ENCODE measurements at places on chromosomes 4 and X.

GRCh38 chr4:41327770-41328169 lies 71.0 kb downstream of the UCHL1 start:
- no peak for DNase-seq

DNA sequence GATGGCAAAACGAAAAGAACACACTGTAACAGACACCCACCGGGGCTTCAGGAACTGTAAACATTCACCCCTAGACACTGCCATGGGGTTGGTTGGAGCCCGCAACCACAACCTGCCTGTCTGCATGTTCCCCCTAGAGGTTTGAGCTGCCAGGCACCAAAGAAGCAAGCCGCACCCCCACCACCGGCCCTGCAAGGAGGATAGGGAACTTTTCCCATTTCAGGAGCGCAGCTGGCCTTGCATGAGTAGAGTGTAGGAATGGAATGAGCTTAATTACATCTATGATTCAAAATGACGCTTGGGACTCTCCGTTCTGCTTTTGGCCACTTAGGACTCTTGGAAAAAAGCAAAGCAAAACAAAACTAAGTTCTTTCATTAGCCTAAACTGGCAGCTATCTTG lies 243.6 kb upstream of the CTSO start:
- DNase-seq = no peak

DNA sequence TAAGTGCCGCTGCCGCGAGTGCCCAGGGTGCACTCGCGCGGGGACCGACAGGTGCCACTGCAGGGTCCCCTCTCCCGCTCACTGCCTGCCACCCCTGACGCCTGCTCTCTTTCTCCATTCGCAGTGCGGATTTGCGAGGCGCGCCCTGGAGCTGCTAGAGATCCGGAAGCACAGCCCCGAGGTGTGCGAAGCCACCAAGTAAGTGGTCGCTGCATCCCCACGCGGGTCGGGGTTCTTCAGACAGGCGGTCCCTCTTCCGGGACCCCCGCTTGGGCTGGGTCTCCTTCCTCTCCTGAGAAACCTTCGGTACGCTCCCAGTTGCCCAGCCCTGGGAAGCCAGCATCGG lies 547 bp downstream of the GUCY1A1 start:
- DNase-seq = no peak

GRCh38 chr4:16663732-16664131 lies 234.7 kb downstream of the LDB2 start:
- DNase-seq = no peak

DNA sequence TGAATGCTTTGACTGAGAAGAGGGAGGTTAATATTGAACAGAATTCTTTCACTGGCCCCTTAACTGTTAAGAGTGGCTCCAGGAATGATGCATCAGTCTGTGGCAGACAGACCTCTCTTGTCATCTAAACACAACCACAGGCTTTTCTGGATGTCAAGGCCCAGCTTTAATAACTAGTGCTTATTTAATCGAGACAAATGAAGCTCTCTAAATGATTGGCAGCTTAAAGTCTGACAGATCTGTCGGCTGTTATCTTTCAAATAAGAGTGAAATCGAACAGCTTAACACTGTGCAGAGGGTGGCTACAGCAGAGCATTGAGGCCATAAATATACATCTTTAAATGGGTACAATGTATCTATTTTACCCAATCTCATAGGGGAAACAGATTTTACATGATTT lies 500.8 kb upstream of the PABPC4L start:
- no peak for DNase-seq

DNA sequence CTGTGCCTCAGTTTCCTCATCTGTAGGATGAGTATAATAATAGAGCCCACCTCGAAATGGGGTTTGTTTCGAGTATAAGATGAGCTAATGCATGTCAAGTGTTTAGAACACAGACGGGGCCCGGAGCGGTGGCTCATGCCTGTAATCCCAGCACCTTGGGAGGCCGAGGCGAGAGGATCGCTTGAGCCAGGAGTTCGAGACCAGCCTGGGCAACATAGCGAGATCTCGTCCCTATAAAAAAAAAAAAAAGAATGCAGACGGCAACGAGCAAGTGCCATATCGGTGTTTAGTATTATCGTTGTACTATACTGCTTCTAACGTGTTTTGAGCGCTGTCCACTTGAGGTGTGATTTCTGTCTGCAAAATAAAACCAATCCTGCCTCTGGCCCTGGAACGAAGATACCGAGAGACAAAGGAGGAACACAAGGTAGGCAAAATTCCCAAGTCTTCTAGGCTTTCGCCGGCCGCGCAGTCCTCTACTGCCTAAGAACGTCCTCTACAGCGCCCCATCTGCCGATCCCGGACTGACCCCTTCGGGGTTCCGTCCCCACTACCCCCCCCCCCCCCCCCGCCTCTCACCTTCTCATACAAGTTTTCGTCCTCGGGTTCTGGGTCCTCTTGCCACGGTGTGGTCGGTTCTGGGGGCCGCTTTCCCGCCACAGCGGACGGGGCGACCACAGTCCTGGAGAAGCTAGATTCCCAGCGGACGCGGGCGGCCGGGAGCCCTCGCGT lies 442 bp downstream of the NDUFB11 start:
- no peak for DNase-seq

DNA sequence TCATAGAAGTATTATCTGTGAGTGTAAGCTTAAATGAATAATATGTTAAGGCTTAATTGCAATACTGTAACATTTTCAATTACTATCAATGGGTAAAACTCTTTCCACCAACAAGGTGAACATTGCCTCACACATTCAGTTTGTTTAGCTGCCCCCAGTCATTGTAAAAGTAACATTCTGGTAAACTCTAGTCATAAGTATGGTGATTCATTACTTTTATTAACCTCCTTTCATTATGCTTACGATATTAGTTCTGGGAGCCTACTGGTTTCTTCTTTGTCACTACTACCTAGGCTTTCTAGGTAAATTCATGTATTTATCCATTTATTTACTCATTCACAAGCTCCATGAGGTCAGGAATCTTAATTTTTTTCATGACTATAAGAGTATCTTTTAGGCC lies 412.8 kb upstream of the SLIT2 start:
- no peak for DNase-seq

DNA sequence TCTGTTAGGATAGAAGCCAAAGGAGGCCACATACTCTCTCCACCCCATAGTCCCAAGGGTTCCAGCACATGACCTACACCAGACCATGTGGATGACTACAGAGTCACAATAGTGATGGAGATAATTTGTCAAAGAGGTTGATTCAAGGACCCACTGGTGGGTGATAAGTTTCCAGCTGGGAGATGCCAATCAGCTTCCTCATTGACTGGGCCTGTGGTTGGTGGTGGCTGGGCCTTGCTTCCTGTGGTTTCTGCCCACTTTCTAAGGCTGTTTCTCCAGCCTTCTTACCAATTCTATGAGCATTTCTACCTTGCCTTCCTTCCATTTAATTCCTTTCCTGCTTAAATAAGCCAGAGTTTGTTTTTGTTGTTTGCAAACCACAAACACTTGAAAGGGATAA lies 95.5 kb upstream of the CPEB2 start:
- DNase-seq = no peak

DNA sequence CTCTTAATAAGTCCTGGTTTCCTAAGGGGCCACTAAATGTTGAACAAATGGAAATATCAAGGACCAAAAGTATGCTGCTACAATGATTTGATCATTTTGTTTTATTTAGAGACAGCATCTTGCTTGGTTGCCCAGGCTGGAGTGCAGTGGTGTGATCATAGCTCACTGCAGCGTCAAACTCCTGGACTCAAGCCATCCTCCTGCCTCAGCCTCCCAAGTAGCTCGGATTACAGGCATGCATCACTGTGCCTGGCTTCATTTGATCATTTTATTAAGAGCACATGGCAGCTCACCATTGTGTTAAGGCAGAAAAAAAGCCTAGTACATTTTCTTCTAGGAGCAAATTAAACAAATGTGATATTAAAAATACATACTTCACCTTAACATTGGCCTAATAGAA lies 52.7 kb downstream of the DCLK2 start:
- no peak for DNase-seq

DNA sequence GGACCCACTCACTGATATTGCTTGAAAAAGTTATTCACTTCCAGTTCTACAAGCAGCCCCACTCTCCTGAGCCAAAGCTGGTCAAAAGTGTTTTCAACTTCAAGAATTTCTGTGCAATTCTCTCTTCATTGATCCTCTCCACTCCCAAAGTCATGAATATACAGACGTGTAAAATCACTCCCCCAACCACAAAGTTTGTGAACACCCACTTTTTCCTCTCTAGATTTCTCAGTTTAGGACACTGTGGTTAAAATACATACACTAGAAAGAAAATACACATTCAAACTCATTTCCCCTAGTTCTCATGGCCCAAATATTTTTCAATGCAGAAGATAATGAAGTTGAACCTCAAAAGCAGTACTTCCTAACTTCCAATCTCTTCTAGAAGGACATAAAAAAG lies 116.3 kb downstream of the MSN start:
- DNase-seq = no peak

DNA sequence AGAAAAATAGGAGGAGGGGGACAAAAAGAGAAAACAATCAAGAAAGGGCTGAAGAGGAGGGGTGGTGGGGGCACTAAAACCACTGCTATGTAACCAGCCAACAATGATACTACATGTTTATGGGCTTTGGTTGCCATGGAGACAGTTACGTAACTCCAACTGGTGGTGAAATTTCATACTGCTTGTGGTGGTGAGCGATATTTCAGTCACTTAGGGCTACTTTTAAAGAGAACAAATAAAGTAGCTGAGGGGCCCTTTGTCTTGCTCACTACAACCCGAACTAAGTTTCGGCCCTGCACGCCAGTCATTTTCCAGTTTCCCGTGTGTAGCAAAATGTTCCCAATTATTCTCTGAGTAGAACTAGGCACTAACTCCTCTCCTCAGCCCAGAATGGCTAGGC lies 275.2 kb upstream of the EDA2R start:
- no peak for DNase-seq

DNA sequence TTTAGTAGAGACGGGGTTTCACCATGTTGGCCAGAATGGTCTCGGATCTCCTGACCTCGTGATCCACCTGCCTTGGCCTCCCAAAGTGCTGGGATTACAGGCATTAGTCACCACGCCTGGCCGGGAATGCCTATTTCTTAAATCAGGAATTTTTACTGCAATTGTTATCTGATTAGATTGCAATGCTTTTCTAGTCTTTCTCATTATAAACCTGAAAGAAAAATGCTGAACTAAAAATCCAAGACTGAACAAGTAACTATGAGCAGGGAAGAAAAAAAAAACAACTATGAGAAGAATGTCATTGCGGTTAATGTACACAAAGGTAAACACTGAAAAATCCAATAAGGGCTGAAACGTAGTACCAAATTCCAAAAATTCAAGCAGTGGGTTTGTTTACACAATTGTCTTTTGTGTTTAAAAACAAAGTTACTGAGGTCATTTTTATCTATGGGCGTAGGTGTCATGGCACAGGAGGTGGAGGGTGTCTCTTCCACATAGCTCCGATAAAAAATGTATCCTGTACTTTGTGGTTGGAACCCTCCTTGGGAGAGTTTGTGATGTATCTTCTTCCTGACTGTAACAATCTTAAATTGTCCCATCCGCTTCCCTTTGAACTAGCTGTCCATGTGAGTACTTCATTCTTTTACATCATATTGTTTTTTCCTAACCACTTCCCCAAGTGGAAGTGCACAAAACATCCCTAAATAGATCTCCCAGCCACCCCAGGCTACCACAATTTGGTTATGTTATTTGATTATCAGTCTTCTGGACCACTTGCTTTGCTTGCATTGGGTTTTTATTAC lies 11.1 kb upstream of the TMEM156 start:
- DNase-seq = no peak

DNA sequence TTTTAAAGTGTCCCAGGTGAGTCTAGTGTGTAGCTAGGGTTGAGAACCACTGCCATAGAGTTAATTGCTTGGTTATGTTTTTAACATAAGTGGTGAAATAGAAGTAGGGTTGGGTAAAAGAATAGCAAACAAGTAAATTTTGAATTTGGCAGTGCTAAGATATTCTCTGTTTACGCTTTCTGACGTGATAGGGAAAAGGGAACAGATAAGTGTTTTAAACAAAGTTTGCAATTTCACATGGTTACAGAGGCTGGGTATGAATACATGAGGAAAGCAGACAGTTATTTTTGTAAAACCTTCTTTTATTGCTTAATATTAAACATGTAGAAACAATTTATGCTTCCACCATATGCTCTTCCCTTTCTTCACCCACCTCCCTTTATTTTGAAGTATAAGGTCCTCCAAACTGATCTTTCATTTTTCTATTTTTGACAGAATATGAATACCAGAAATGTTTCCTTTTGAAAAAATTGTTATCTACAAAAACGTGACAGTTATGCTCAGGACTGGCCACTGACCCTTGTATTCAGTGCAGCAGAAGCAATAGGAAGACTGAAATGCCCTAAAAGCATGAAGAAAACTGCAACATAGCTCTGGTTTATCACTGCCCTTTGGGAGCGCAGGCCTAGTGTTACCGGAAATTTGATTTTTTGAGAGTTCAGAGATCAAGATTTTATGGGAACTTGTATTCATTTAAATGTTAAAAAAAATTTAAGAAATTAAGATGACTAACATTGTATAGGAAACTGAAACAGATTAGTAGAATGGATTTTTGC lies 214.4 kb upstream of the ARSJ start:
- no peak for DNase-seq

DNA sequence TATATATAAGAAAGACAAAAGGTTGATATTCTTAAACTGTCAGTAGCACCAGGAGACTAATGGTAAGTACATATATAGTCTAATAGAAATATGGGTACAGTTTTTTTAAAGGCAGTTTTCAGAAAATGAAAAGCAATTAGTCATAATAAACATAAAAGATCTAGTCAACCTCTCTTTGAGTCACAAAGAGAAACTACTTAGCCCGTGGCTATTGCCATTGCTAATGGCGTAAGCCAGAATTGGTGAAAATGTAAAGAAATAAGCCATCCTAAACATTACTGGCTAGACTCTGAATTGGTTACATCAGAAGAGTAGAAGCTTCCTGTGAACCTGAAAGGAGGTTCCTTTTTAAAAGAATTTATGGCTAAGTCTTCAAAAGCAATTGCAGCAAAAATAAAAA lies 668.7 kb upstream of the CPEB2 start:
- no peak for DNase-seq

DNA sequence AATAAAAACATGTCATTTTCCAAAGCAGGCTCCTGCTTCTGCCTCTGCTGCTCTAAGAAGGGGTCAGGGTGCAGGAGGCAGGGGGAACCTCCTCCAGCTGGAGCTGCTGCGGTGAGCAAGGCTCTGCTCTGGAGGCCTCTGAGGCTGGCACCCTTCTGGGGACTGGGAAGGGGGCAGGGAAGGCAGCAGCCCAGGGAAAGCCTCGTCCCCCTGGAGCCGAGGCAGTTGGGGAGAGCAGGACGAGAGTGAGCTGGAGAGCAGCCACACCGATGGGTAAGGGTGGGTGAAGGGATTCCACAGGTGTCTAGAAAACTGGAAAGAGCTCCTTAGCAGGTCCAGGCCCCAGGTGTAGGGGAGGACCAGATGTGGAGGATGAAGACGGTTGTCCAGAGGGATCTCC lies 2.0 kb upstream of the CTAG2 start:
- no peak for DNase-seq

All from activated T-helper 1 cell treated with Interleukin-2 at 50 U/mL for 16 hours (primary cell).